ENCODE measurements at places on chromosomes 3 and 15. TPM values are rescaled to one million over a fixed set of nuclear protein-coding genes. Genes with fewer than 3 reads are reported as not detected.

GRCh38 chr3:44468572-44469520 lies 8.6 kb downstream of the ZNF445 start:
- peak; percentile 74 for DNase-seq

GRCh38 chr15:36644191-36644896 lies 64.9 kb downstream of the CDIN1 start:
- DNase-seq = no peak

- no peak for DNase-seq
Measured at GRCh38 chr15:71664622-71665021, 145.7 kb upstream of the NR2E3 start.

DNA sequence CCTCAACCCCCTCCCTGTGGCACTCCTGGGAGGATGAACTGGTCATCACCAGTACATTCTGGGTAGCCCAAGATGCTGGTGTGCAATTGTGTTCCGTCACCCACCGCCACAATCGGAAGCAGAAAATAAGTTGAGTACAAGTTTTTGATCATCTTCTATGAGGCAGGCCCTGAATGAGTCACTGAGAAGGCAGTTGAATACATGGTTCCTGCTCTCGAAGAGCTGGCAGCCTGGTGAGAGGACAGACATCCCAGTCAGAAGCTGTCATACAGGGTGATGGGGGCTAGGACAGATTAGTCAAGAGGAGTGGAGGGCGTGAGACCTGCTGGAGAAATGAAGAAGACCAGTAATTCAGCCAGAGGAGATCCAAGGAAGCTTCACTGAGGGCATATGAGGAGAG lies 6.2 kb downstream of the CEMIP start:
- peak; percentile 26 for DNase-seq

- DNase-seq = no peak
Measured at GRCh38 chr15:26521130-26521529, 251.7 kb downstream of the GABRB3 start.

GRCh38 chr15:91611561-91612323 lies 241.8 kb upstream of the SLCO3A1 start:
- DNase-seq = no peak

DNA sequence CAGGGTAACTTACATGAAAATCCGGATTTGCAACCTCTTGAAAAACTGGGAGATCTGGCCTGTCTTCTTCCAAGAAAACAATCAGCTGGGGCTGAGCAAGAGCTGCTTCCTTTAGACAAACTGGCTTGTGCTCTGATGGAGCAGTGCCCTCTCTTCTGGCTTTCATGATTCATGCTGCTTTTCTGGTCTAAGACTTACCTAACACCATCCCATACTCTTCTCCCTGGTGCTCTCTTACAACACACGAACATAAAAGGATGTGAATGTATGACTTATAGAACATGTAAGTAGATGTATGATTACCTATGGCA lies 9.9 kb downstream of the TJP1 start:
- DNase-seq = no peak

DNA sequence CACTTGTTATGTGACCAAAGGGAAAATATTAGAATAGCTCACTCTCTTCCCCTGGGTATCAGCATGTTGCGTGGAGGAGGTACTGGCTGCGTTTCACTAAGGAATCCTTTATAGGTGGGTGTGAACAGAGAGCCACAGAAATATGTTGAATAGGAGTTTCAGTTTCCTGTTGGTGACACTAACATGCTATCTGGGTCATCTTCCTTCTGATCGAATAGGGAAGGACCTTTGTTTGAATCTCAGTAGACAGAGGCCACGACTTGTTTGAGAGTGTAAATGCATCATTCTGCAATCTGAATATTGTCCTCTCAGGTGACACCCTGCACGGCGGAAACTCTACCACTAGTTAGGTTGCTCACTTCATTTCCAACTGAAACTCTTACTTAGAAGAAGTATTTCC lies 157.9 kb upstream of the SLC2A2 start:
- peak; percentile 53 for DNase-seq

DNA sequence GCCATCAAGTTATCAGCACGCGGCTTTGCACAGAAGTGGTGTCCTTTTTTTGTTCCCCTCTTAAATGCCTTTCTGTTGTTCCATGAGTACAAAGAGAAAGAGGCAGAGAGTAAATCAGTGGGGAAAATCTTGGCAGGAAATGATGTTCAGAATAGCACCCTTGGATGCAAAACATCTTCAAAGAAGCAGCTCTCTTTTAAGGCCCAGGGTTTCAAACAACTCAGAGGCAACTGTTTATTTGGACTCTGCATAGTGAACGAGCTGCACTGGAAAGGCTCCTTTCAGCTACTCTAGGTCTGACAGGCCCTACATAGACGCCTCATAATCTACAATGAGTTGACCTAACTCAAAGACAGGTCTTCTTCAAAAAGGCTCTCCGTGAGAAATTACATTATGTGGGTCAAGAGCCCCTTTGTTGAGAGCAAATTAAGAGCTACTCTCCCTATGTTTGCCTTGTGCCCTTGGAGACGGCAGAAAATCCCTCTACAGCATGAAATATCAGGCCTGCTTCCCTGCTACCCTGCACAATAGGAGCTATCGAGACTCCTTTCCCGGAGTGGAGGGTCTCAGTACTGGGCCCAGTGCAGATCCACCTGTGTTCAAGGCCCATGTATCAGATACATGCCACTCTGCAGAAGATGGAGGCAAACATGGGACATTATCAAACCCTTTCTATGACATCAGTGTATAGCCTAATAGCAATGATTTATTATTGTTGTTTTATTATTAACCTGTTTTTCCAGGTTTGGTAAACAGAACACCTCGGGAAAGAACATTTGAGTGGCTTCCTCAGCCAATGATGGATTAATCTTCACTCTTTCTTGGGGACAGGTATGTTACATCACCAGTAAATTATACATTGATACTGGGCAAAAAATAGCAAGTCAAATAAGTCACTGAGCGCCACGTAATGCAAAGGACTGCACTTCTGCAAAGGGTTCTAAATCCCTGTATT lies 53.1 kb downstream of the HEG1 start:
- no peak for DNase-seq

DNA sequence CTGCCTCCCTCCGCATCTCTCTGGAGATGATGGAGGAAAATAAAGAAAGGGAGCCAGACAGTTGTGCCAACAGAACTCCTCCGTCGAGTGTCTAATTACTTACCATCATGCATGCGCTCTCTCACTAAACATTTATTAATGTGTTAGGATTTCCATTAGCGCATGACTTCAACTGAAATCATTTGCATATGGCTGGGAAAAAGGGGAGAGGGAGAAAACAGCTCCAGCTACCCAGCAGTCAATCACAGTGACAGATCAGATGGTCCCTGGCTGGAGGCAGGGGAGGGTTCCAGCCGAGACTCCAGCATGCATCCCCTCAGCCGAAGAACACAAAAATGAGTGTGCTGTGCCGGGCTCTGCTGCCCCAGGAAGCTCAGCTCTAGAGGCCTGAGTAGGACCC lies 6.8 kb upstream of the RHO start:
- DNase-seq = no peak

GRCh38 chr3:122305818-122306621 lies 19.0 kb upstream of the CSTA start:
- peak; percentile 20 for DNase-seq

DNA sequence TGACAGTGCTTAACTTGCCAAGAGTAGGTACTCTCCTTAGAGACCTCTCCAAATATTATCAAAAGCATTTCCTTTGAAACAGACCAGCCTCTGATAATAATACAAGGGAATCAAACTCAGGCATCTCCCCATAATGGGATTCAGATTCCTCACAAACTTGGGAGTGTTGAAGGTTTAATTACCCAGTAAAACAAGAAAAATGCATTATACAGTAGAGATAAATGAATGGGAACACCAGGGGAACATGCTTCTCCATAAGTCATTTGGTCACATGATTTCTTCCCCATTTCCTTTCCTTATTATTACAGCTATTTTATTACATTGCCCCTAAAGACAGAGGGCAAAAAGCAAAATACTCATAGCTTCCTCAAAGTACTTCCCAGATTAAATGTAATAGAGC lies 325.0 kb upstream of the CDIN1 start:
- no peak for DNase-seq

DNA sequence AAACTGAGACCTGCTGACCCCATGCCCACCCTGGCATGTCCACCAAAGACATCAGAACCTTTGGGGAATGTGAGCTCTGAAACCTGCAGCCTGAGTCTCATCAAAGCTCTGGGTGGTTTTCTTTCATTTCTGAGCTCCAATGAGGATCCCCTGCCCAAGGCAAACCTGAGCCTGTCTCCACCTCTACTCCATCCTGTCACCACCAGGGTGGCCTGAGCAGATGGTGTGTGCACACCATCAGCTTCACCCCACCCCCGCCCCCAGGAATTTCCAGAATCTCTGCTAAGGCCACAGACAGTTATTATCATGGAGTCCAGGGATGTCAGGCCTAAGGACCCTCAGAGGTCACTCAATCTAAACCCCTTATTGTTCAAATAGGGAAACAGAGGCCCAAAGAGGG lies 1.3 kb downstream of the XIRP1 start:
- no peak for DNase-seq

- no peak for DNase-seq
Measured at GRCh38 chr15:89912674-89913396, at the start of gene ARPIN. Gene ARPIN, minus strand, starts transcription at chr15:89912952. Its CDS starts 117 bp downstream, at chr15:89912835.

DNA sequence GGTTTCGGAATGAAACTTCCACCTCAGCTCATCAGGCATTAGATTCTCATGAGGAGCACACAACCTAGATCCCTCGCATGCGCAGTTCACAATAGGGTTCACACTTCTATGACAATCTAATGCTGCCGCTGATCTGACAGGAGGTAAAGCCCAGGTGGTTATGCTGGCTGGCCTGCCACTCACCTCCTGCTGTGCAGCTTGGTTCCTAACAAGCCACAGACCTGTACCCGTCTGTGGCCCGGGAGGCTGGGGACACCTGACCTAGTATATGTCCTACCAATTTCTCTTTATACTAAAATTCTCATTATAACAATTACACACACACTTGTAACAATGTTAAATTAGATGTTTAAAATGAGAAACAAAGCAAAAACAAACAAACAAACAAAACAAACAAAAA lies 172.2 kb downstream of the SLC9A9 start:
- no peak for DNase-seq

DNA sequence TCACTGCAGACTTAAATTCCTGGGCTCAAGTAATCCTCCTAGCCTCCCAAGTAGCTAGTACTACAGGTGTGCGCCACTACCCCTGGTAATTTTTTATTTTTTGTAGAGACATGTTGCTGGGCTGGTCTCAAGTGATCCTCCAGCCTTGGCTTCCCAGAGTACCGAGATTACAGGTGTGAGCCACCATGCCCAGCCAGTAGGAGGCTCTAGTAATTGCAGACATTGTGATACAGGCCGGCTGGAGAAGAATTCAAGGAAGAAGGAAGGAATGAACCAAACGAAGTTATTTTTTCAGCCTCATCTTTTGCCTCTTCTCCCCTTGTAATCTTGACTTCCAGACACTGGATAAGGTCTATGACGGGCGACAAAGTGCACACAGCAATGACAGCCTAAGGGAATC lies 3.2 kb upstream of the PPP4R2 start:
- no peak for DNase-seq

GRCh38 chr15:95669146-95669922 lies 661.2 kb upstream of the NR2F2 start:
- DNase-seq = no peak

- DNase-seq = no peak
Measured at GRCh38 chr3:157502916-157503595, at the start of gene VEPH1. Gene VEPH1, minus strand, starts transcription at chr3:157503416. Its CDS starts 8,067 bp downstream, at chr3:157495349.

Gene RASGRP1
- 167 TPM for total RNA-seq

Gene PTPRG
- 0.10 TPM for total RNA-seq

Gene PLSCR2
- total RNA-seq = not detected

Gene BBX
- 40.9 TPM for total RNA-seq

Gene CCR9
- total RNA-seq = not detected

Gene VILL
- total RNA-seq = 11.3 TPM

Gene HACL1
- total RNA-seq = 30.0 TPM

Gene KNG1
- total RNA-seq = not detected

Gene IQCH
- 1.6 TPM for total RNA-seq

Gene GOLGA8M
- 0.46 TPM for total RNA-seq

Measured in activated CD4-positive, alpha-beta memory T cell treated with anti-CD3 and anti-CD28 coated beads for 36 hours (primary cell).